ENCODE measurements at places on chromosomes 6 and 20.

GRCh38 chr6:41929924-41930323 is 8.6 kb downstream of the BYSL start:
- DNase-seq: no peak

GRCh38 chr20:48738399-48739304 is 89.1 kb downstream of the PREX1 start:
- DNase-seq: no peak

DNA sequence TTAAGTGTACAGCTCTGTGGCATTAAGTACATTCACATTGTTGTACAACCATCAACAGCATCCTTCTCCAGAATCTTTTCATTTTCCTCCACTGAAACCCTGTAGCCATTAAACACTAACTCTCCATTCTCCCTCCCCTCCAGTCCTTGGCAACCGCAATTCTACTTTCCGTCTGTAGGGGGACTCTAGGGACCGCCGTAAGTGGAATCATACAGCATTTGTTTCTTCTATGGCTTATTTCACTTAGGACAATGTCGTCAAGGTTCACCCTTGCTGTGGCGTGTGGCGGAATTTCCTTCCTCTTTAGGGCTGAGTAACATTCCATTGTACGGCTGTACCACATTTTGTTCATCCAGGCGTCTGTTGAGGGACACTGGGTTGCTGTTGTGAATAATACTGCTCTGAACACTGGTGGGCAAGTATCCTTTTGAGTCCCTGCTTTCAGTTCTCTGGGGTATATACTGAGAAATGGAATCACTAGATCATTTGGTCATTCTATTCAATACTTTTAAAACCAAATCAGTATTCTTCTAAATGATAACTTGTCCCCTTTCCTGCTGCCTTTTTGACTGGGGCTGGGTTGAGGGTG is 50.7 kb downstream of the PPP1R3G start:
- DNase-seq: no peak

- no peak for DNase-seq
Measured at GRCh38 chr6:74343804-74344203, 647.8 kb downstream of the CD109 start.

- no peak for DNase-seq
Measured at GRCh38 chr20:46317685-46318177, 9.4 kb upstream of the CDH22 start.

GRCh38 chr6:39772559-39773273 is 19.5 kb upstream of the DAAM2 start:
- no peak for DNase-seq

- no peak for DNase-seq
Measured at GRCh38 chr6:6703699-6704098, 115.2 kb downstream of the LY86 start.

GRCh38 chr6:10532392-10532791 is 11.2 kb downstream of the GCNT2 start:
- DNase-seq: no peak

DNA sequence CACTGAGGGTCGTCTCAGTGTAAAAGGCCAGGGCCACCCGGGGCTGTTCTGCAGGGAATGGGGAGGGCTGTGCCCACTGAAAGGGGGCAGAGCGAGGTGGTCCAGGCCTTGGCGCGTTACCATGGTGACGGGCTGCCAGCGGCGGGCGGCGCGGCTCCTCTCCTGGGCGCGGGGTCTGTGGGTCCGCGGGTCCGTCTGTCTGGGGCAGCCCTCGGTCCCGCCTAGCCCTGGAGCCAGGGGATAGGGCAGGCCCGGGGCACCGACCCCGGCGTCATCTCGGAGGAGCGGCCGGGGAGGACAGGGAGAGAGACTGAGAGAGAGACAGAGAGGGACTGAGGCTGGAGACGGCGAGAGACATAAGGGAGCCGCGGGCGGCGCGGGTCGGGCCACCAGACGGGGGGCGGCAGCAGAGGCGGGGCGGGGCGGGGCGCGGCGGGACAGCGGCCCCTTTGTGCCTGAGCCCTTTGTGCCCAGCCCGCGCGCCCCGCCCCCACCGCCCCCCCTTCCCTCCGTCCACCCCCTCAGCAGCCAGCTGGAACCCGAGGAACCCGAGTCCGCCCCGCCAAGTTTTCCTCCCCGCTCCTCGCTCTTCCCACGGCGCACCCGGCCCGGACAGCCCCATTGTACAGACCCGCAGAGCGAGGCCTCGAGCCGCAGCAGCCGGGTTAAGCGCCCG is at the start of gene KIAA1755:
Gene KIAA1755, minus strand, starts transcription at position 358 of the 676 bp plus-strand sequence. Its CDS starts 235 bp downstream, at position 123.
- no peak for DNase-seq

DNA sequence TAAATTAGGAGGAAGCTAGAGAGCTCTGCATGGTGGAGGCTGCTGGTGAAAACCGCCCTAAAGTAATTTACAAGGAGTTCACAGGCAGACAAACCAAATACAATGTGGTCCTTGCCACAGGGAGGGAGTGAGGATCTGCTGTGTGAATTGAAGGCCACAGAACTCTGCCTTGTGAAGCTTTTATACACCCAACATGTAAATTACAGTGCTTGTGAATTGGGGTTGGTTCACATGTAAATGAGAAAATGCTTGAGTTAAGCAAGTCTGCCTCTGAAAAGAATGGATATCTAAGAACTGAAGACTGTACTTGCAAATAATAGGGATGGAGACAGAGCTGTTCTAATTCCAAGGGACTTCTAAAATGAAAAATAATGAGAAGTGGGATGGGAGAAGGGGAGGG is 194.2 kb downstream of the SLC35F1 start:
- no peak for DNase-seq

DNA sequence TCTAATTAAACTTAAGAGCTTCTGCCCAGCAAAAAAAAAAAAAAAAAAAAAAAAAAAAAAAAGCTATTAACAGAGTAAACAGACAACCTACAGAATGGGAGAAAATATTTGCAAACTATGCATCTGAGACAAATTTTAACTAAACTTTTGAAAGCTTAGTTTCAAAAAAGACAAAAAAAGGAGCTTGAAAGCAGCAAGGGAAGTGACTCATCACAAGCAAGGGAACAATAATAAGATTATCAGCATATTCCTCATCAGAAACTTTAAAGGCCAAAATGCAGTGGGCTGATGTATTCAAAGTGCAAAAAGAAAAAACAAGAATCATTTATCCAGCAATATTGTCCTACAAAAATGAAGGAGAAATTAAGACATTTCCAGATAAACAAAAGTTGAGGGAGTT is 158.6 kb downstream of the RNF144B start:
- DNase-seq: no peak

DNA sequence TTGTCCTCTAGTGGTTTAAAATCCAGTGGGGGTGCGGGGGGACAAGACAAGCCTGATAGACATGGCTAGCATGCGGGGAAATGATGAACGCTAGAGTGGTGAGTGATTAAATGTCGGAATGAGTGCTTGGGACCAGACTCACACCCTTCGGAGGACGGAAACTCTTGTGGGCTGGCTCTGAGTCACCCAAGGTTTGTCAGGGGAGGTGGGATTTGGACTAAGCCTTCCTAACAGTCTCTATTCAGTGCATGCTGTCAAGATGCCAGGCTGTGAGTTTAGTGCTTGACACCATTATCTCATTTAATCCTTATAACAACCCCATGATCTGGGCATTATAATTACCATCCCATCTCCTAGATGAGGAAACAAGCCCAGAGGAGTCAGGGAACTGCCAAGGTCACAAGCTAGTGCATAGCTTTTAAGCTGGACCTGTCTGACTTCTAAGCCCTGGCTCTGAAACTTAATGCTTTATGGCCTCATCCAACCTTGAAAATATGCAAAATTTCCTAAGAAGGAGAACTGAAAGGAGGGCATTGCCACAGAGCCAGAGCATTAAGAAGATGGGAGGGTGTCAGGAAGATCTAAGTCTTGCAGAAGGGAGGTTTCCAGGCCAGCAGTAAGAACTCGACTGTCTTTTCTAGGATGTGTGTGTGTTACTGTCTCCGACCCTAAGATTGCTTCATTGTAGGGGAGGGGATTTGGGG is 168.7 kb upstream of the LRFN2 start:
- DNase-seq: no peak

GRCh38 chr6:109002051-109002697 is 92.5 kb downstream of the SESN1 start:
- no peak for DNase-seq

DNA sequence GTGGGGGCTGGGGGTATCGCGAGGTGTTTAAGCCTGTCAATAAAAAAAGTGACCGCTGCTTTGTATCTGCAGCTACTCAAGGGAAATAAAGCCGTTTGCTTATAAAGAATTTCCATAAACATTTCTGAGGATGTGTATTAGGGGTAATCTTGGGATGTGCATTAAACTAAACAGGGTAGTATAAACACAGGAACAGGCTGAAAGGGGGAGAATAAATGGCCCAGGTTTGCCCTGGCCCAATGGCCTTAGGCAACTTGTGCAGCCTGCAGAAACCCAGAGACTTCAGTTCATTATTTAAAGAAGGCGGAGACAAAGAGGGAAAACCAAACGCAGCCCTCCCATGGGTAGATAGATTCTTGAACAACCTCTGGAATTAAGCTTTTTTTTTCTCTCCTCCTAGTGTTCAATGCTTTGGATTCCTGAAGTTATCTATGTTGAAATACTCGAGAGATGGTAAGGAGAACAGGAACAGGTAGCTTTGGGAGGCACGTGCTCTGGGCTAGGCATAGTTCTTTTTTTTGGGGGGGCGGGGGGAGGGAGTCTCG is 35.6 kb upstream of the SALL4 start:
- no peak for DNase-seq

DNA sequence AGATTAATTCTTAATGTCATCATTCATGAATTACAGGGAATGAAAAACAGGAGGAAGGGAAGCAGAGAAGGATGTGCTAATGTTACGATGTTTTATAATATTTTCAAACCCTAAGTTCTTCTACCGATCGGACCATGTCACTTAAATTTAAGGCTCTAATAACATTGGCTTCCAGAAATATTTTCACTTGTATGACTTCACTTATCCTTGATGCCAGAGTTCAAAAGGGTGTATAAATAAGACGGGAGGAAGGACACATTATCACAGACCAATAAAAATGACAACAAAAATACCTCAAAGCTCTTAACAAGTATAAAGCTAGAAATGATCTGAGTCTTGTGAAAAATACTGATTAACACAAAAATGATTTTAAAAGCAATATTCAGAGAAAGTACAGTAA is 370.4 kb upstream of the CITED2 start:
- DNase-seq: no peak

DNA sequence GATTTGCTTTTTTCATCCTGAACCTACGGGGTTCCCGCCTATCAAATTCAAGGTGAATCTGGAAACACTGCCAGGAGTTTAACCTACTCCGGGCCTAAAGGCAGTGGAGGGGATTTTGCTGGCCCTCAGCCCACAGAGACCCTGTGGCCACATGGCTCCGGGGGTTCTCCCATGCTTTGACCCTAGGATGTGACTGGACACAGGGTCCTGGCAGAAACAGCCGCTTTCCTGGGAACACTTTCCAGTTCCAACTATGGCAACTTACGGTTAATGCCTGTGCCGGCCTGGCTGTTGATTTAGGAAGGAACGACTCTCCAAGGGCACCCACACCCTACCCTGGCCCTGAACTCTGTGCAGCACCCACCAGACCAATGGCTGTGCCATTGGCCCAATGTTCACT is 141.7 kb upstream of the RPS6KA2 start:
- no peak for DNase-seq

GRCh38 chr20:30284281-30284905 is 973.1 kb upstream of the DEFB115 start:
- DNase-seq: no peak

GRCh38 chr6:91751526-91751925 is 1164.7 kb upstream of the MAP3K7 start:
- DNase-seq: no peak

GRCh38 chr6:73144516-73144915 is 80.8 kb downstream of the KHDC1L start:
- no peak for DNase-seq

DNA sequence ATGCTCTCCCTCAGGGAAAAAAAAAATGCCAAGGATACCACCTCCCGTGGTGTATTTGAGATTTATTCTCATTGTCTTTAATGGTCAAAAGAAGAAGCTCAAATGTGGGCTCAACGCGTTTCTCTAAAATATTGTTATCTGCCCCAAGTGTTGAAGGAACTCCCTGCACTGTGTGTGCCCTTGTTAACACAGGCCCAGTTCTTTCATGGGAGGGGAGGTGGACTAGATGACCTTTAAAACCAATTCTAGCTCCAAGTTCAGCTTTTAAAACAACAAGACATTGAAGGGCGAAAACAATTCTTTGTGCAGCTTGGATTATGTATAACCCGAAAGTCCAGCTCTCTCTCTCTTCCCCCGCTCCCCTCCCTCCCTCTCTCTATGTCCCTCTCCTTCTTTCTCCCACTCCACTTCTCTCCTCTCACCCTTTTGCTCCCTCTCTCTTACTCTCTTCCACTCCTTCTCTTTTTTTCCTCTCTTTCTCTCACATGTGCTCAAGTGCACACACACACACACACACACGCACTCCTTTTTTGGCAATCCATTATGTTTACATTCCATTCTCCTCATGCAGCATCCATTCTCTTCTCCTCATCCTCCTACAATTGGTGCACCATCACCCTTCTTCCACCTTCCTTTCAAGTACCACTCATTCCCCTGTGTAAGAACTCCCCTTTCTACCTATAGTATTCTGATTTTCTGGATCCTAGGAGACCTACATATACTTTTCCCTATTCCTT is 8.5 kb downstream of the HLA-DMB start:
- DNase-seq: no peak

GRCh38 chr6:63441266-63441956 is 121.6 kb upstream of the LGSN start:
- no peak for DNase-seq

GRCh38 chr6:160379466-160379865 is 31.3 kb downstream of the SLC22A3 start:
- no peak for DNase-seq

GRCh38 chr6:12289933-12290820 is at the start of gene EDN1:
Gene EDN1 (plus strand): TSS chr6:12290361. CDS start chr6:12290630, 269 bp downstream.
- DNase-seq: no peak

DNA sequence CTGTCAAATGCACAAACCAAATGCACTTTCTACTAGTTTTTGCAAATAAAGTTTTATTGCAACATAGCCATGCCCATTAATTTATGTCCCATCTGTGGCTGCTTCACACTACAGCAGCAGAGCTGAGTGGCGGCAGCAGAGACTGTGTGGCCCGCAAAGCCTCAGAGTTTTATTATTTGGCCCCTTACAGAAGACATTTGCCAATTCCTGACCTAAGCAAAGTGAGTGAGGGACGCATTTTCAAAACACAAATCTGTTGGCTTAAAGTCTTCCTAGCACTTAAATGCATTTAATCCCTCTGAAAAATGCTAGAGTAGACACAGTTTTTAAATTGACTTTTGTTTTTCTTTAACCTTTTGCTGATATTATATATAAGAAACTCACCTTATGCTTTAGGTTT is 126.4 kb downstream of the PHACTR3 start:
- no peak for DNase-seq

- DNase-seq: no peak
Measured at GRCh38 chr6:121619013-121619412, 183.6 kb downstream of the GJA1 start.

DNA sequence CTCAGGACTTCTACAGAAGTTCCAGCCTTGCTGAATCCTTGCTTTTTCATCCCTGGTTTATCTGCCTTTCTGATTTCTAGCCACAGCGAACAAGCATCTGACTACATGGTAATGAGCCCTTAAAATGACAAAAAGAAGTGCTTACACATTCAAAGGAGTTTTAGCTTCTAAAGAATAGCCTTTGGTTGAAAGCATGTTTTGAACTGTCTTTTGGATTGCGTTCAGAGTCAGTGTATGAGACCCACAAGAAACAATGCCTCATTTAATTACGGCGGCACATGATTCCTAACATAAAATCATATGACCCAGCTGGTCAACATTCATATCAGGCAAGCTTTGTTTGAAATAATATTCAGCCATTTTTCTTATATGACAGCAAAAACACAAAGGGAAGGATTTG is 784.2 kb downstream of the KIF16B start:
- DNase-seq: no peak

GRCh38 chr6:92044312-92044711 is 1375.0 kb downstream of the EPHA7 start:
- DNase-seq: no peak

All from HFF-Myc (cell line).